ENCODE measurements at places on chromosomes 12 and 14.

DNA sequence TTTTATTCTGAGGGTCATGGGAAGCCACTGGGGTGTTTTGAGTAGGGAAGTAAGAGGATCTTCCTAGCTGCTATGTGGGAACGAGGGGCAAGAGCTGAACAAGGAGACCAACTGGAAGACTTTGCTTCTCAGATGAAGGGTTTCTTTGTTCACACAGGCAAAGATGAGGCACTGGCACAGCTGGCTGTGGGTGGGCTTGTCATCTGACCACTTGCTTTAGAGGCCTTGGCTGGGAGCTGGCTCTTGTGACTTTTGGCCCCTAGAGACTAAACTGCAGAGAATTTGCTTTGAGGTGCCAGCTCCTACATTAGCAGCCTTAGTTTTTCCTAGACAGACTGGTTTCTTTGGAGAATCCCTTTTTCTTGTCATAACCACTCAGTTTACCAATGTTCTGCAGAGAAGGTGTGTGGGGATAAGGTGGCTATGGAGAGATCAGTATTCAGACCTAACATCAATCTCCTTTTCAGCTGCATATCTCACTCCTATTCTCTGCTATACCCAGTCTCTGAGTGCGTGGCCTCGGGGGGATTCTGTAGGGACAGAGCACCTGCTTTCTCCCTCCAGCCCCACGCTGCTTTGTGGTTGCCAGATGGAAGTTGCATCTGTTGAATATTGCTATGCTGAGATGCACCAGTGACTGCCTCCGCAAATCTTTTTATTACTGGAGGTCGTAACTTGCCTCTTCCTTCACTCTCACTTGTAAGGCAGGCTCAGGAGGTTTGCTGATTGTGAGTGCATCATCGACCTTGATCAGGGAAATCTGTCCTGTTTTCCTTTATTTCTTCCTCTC, 12.7 kb downstream of the PPP2R5C start:
- peaks cover 6% of the 10 kb centered on the region for H3K27me3 ChIP-seq
- no peaks in the 10 kb centered on the region for H3K36me3 ChIP-seq
- H3K4me1 ChIP-seq: no peaks in the 10 kb centered on the region
- H3K27ac ChIP-seq: no peak overlapping the region
- DNase-seq: no peak

DNA sequence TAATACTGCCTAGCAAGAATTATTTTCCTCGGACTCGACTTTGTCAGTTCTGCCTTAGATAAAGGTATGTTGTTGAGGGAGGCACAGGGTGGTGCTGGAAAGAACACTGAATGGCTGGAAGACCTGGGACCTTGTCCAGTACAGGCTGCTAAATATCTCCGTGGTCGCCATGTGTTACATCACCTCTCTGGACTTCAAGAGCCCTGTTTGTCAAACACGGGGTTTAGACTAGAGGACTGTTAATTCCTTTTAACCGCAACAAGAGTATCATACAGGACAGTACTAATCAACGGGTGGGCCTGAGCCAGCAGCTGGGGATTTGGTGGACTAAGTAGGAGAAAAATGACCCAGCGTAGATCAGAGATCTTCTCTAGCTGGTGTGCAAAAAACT, 476.3 kb downstream of the LRIG3 start:
- H3K27me3 ChIP-seq: no peaks in the 10 kb centered on the region
- no peak overlapping the region for H3K27ac ChIP-seq
- no peaks in the 10 kb centered on the region for H3K36me3 ChIP-seq
- no peak overlapping the region for H3K4me3 ChIP-seq

DNA sequence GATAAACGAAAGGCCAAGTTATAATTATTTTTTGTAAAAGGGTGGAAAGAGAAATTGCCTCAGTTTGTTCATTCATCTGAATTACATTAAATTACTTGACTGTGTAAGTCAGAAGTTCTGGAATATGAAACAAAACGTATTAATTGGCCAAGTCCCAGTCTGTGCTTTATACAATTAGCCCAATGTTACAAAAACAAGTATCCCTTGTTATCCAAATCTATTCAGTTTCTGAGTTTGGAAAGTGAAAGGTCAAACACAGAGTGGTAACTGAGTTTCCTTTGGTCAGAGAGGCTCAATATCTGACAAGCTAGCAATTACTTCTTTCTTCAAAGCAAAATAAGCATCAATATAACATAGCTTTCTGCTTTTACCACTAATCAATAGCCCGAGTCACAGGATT, 62.6 kb downstream of the SPPL3 start:
- H3K27me3 ChIP-seq: no peaks in the 10 kb centered on the region
- DNase-seq: no peak
- no peaks in the 10 kb centered on the region for H3K36me3 ChIP-seq
- no peaks in the 10 kb centered on the region for H3K4me1 ChIP-seq

DNA sequence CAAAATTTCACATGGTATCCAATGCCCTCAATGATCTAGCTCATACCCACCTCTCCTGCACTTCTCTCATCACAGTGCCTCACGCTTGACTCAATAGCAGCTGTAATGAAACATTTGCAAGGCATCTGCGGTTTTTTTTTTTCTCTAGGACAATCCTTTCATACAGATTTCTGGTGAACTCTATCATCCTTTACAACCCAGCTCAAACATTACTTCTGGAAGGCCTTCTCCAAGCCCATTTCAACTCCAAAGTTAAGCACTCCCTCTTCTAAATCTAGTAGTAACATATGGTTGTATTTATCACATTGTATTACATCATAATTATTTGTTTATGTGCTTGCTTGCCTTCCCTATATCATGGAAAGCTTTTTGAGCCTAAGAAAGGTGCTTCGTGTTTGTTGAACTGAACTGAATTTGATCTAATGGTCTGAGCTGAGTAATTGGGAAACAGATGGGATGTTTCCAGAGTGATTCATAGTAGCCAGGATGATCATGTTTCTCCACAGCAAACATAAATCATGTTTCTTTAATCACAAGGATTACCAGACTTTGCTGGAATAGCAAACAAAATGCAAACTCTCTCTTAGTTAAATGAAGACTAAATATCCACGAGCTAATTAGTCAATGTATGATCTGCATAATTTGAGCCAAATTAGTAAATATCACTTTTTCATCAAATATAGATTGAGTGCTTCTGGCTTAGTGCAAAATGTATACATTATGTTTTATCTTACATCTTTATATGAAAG, 14.3 kb downstream of the CFL2 start:
- H3K36me3 ChIP-seq: no peaks in the 10 kb centered on the region
- H3K4me1 ChIP-seq: peaks cover 19% of the 10 kb centered on the region
- H3K4me3 ChIP-seq: no peak overlapping the region
- peak overlapping the region; percentile 93 for H3K27ac ChIP-seq
- peak; percentile 92 for DNase-seq

DNA sequence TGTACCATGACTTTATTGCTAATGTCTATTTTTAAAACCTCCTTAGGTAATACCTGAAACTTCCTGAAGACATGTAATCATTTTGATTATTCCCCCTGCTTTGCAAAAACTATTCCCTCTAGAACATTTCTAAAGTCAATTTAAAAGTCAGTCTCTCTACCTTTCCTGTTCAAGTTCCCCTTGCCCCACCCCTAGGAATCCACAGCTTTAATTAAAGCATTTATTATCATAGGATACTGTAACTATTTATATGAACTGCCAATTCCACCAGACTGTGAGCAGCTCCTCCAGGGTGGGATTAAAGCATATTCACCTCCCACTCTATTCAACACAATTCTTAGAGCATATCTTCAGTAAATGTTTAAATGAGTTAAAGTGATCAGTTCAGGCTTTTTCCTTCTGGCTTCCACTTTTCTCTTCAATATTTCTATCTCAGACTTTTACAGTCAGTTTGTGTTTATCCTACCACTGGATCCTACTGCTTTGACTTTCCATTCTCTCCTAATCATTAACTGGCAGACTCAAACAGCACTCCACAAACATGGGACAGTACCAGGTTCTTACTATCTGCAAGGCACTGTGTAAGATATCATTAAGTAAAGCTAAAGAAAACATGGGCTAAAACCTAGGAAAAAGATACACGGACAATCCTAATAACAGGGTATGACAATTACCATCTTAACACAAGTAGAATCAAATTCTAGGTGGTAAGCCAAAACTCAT, 39.1 kb downstream of the PTPN21 start:
- H3K27ac ChIP-seq: no peak overlapping the region
- H3K4me1 ChIP-seq: peaks cover 8% of the 10 kb centered on the region
- H3K4me3 ChIP-seq: no peak overlapping the region

- H3K4me3 ChIP-seq: no peak overlapping the region
- H3K36me3 ChIP-seq: no peaks in the 10 kb centered on the region
- no peaks in the 10 kb centered on the region for H3K4me1 ChIP-seq
- no peak overlapping the region for H3K27ac ChIP-seq
Measured at GRCh38 chr12:58719161-58719560, 201.1 kb downstream of the LRIG3 start.

GRCh38 chr12:93982771-93983315, 165.5 kb upstream of the PLXNC1 start:
- H3K27ac ChIP-seq: no peak overlapping the region
- peaks cover 3% of the 10 kb centered on the region for H3K4me1 ChIP-seq
- H3K27me3 ChIP-seq: no peaks in the 10 kb centered on the region
- peak; percentile 94 for DNase-seq
- H3K36me3 ChIP-seq: no peaks in the 10 kb centered on the region
- no peak overlapping the region for H3K4me3 ChIP-seq

DNA sequence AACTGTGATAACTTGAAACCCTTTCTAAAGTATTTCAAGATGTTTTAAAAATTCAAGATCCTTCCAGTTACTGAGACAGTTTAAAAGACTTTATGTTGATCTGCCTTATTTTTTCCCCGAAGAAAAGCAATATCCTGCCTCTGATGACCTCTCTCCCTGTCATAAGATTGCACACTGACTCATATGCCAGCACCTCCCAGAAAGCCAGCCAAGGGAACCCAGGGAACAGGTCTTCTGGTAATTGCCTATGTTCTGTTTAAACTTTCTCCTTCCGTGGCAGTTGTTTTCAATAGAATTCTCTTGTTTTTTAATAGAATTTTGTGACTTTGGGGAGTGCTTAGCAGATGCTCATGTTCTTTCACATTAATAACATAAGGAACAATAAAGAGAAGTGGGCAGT, 300.2 kb upstream of the PRKD1 start:
- no peak overlapping the region for H3K4me3 ChIP-seq
- H3K36me3 ChIP-seq: no peaks in the 10 kb centered on the region
- peak; percentile 61 for DNase-seq
- peaks cover 19% of the 10 kb centered on the region for H3K4me1 ChIP-seq
- H3K27me3 ChIP-seq: no peaks in the 10 kb centered on the region

GRCh38 chr12:110826592-110827200, 20.1 kb upstream of the CCDC63 start:
- DNase-seq: peak; percentile 50
- peaks cover 6% of the 10 kb centered on the region for H3K27me3 ChIP-seq
- no peaks in the 10 kb centered on the region for H3K36me3 ChIP-seq
- no peak overlapping the region for H3K27ac ChIP-seq
- no peak overlapping the region for H3K4me3 ChIP-seq
- H3K4me1 ChIP-seq: no peaks in the 10 kb centered on the region

DNA sequence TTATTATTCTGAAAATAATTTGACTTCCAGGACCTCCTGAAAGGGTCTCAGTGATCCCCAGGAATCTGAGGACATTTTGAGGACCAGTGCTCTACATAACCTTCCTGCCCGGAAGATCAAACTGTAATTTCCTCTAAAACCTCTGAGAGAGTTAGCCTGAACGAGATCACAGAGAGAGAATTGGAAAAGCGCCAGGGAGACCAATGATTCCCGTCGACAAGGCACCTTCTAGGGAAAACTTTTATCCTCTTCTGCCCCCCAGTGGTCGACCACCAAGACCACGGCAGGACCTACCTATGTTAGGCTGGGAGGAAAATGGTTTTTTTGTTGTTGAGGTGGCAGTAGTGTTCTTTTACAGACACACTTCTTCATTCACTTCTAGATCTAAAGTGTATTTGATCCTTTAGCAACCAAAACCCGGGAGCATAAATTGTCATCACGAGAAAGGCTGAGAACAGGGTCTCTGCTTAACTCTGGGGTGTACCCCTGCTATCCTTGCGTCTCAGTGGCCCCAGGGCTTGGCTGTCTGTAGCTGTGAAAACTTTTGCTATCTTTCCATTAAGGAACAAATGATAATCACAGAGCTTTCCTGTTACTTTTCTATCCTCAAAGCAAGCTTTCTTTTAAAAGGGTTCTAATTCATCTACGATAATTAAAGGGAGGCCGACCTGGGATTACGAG, 62.9 kb upstream of the NID2 start:
- H3K27ac ChIP-seq: no peak overlapping the region
- DNase-seq: peak; percentile 75
- H3K27me3 ChIP-seq: no peaks in the 10 kb centered on the region

GRCh38 chr12:1453810-1454209, 140.6 kb downstream of the FBXL14 start:
- no peaks in the 10 kb centered on the region for H3K36me3 ChIP-seq
- H3K27me3 ChIP-seq: no peaks in the 10 kb centered on the region
- no peak for DNase-seq

DNA sequence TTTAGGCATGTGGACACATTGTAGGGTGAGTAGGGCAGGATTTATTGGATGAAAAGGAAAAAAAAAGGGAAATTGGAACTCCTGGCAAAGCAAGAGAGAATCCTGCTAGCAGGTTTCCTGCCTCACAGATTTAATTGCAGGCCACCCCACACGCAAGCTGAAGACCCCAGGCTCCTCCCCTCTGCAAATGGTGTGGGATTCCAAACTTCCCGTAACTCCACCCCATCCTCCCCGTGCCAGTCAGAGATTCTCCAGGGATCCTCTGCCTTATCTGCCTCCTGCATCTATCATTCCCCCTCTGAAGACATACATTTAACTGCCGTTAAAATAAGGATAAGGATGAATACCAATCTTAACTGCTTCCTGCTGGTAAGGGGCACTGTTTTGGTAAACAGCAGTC, 249.8 kb upstream of the GARIN2 start:
- H3K27me3 ChIP-seq: no peaks in the 10 kb centered on the region
- no peaks in the 10 kb centered on the region for H3K4me1 ChIP-seq
- no peak for DNase-seq

DNA sequence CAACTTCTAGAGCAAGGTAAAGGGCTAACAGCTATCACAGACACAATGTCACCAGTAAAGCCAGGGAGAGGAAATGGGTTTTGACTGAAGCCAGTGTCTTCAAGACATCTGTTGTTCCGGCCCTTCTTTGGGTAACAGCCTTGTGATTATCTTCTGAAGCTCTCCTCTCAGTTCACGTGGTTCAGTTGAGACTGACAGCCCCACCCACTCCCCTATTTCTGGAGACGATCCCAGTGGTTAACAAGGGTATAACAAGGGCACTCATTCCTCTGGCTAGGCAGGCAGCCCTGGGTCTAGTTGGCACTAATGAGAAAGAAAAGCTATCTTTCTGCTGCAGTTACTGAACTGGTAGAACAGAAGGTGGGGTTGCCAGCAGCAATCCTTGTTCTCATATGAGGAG, 6.9 kb downstream of the GNPTAB start:
- no peak overlapping the region for H3K4me3 ChIP-seq
- no peaks in the 10 kb centered on the region for H3K4me1 ChIP-seq
- H3K27ac ChIP-seq: no peak overlapping the region
- H3K27me3 ChIP-seq: no peaks in the 10 kb centered on the region
